ENCODE measurements at places on chromosomes 3 and 15. TPM values are rescaled to one million over a fixed set of nuclear protein-coding genes. Genes with fewer than 3 reads are reported as not detected.
A peak's percentile ranks its signal among the peaks of the same experiment; 100 is the strongest.

Gene BFSP2
- not detected for total RNA-seq

- peak; percentile 57 for DNase-seq
These were observed 1.0 kb downstream of the SHOX2 start for GRCh38 chr3:158105119-158105709.

GRCh38 chr15:40323953-40324937 is 753 bp downstream of the INAFM2 start:
- peak; percentile 61 for DNase-seq

Gene LRRC49
- 13.3 TPM for total RNA-seq

DNA sequence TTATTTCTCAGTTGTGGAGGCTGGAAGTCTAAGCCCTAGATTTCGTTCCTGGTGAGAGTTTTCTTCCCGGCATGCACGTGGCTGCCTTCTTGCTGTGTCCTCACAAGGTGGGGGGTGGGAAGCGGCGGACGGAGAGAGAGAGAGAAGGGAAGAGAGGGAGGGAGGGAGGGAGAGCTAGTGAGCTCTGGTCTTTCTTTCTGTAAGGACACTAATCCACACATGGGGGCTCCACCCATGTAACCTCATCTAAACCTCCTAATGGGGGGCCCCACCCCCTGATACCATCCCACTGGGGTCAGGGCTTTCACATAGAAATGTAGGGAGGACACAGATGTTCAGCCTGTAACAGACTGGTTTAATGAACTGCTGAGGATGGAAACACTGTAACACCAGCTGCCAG is 7.3 kb downstream of the FBLN2 start:
- no peak for DNase-seq

DNA sequence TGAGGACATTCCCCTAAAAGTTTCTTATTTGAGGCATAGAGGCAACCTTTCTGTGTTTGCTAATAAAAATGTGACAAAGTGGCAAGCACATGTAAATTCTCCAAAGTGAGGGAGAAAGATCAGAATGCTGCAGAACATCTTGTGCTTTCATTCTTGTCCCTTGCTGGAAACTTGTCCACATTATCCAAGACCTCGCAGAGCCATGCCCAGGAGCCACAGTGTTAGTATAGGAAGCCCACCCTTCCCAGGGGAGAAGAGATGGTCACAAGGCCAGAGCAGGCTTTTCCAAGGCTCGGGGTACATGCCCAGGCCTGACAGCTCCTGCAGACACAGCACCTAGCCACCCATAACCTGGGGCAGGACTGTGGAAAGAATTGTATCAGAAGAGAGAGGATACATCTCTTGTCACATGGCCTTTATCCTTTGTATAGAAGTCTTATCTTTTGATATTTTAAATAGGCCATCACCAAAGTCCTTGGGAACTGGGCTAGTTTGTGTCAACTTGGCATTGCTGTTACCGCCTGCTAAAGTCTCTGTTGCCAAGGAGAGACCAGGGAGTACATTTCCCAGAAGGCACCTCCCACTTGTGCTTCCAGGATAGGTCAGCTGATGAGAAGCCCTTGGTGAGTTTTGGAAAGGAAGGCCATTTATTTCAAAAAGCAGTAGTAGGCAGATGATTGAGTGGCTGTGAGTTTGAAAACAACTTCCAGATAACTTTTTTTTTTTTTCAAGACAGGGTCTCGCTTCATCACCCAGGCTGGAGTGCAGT is 10.5 kb downstream of the DLEC1 start:
- DNase-seq, result no peak

- DNase-seq, result no peak
These were observed 20.5 kb downstream of the ATP8B4 start for GRCh38 chr15:50098545-50098944.

Gene DPPA2
- 9.3 TPM for total RNA-seq

Gene PCOLCE2
- total RNA-seq, result 18.6 TPM

- DNase-seq, result peak; percentile 61
These were observed 418.2 kb upstream of the ZNF717 start for GRCh38 chr3:76203578-76203977.

GRCh38 chr3:115627180-115628074 is 4.1 kb downstream of the GAP43 start:
- peak; percentile 43 for DNase-seq

Gene LRRC3B
- total RNA-seq, result 11.3 TPM

GRCh38 chr15:80957556-80957955 is 32.1 kb downstream of the MESD start:
- no peak for DNase-seq

DNA sequence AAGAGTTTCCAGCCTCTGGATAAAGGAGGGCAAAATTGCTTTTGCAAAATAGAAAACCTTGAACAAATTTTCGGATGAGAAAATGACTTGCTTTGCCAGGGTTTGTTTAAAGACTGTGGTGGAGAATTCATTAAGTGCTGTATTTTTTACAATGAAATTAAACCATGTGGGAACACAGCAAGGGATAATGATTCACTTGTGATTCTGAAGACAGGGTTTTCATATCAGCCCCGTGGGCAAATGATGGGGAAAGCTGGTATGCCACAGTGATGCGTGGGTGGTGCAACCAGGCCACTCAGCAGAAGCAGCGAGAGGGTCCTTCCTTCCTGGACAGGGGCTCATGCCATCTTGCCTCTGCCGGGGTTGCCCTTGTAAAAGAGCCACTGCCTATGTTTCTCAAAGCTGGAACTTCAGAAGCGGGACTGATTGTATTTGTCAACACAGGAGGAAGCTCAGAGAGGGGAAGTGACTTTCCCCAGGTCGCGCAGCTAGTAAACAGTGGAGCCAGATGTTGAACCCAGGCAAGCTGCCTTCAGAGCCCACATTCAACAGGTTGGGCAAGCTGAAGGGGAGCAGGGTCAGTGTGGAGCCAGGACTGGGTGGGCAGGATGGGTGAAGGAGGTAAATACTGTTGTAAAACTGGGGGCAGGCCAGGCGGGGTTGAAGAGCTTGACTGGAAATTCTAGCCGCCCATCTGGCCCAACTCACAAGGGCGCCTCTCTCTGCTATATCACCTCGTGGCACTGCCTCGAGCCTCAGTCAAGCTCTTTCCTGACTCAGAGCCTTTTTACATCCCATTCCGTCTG is 79.1 kb downstream of the TOP2B start:
- DNase-seq, result no peak

Gene USP13
- 13.2 TPM for total RNA-seq
